ENCODE measurements at places on chromosomes 4 and X.

GRCh38 chr4:602559-602942 lies 22.8 kb upstream of the PDE6B start:
- no peak for DNase-seq

DNA sequence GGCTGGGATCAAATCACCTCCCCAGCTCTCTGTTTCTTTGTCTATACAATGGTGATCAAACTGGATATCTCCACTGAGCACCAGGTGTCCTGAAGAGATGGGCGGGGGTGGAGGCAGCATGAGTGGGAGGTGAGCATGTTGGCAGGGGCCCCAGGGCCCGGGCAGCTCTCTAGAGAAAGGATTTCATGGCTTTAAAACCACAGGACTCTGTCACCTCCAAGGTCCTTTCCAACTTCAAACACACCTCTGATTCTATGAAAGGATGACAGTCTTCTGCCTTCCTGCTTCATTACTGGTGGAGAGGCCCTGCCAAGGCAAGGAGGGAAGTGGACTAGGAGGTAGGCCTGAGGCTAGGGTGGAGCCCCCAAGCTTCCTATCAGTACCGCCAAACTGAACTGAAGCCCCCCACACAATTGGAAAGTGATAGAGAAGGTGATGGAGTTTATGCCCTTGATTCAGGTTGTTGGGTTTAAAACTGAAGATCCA lies 38.6 kb downstream of the TRIM2 start:
- no peak for DNase-seq

DNA sequence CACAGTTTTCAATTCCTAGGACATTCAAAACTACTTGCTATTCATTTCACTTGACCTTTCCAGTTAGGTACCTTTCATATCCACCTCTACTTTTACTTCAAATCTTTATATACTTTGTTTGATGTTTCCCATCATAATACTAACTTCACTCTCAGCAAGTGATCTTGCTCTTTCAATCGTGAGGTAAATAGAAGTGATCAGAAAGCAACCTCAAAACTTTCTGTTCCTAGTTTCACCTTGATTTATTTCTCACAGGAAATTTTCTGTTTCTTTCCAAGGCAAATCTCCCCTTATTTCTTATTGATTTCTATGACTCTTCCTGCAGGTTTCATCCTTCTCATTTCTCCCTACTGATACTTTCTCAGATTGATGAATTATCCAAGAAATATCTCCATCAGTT lies 623.5 kb downstream of the FSTL5 start:
- no peak for DNase-seq

- DNase-seq, result no peak
These were observed 14.5 kb downstream of the ZCCHC18 start for GRCh38 chrX:104126856-104127255.

DNA sequence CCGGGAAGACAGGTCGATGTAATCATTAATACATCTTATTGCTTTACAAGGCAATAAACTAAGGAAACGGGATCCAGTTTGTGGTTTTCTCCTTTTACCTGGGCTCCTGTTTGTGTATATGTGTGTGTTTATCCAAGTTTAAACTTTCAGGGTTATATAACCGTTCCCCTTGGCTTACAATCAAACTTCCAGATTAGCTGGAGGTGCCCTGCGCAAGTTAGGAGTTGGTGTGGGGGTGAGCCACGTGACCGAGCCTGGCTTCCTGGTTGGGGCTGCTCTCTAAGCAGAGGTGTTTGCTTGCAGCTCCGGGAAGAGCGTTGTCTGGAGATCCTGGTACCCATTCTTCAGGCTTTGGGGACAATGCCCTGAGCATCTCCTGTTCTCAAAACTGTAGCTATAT lies 129.2 kb downstream of the FHDC1 start:
- DNase-seq, result no peak

DNA sequence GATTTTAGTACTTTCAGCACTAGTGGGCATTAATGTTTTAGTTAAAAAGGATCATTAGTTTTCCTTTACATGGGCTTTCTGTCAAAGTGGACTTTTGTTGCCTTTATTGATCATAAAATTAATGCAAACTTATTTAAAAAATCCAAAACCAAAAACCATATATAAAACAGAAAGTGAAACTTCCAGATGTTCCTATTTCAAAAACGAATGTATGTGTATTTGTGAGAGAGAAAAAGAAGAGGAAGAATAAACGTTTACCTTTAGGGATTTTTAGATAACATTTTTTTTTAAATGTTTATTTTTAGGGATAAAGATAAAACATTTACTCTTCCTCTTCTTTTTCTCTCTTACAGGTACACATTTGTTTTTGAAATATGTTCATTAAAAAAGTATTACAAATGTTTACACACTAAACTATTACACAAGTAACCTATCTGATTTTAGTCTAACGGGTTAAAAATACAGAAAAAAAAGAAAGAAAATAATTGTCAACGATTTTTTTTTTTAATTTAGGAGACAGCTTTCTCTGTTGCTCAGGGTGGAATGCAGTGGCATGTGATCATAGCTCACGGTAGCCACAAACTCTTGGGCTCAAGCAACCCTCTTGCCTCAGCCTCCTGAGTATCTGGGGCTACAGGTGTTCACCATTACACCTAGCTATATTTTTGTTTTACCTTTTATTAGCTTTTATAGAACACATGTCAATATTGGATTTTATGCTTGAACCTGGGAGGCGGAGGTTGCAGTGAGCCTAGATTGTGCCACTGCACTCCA lies 16.8 kb upstream of the COX18 start:
- DNase-seq, result no peak

DNA sequence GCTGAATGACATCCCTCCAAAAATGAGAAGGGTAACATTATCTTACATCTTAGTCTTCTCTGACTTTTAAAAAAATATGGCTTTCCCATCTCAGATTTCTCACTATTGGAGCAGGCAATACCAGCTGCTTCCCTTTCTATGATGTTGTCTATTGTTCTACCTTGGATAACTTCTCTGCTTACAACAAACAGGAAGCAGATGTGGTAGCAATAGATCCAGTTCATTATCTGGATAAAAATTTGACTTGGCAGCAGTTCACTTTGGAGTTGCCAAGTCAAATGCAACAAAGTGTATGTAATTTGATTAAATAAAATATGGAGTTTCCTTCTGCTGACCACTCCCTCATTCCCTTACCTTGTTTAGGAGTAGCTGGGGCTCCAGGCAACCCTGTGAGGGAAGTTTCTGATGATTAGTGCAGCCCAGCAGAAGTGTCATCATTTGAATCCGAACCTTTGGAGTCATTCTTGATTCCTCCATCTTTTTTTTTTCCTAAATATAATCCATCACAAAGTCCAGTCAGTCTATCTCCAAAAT lies 72.0 kb upstream of the GPRIN3 start:
- DNase-seq, result no peak

- no peak for DNase-seq
These were observed 16.1 kb upstream of the USO1 start for GRCh38 chr4:75708218-75708691.

DNA sequence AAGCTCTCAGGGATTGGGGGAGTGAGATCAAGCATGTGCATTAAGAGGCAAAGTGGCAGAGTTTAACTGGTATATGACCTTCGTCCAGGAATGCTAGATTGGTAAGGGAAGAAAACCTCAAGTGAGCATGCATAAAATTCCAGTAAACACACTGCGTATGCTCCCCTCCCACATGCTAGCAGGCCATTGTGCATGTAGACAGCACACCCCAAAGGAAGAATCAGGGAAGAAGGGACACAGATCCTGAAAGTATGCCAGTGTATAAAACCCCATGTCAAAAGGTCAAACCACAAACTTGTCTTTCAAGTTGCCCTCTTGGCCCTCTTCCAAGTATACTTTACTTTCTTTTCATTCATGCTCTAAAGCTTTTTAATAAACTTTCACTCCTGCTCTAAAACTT lies 405.2 kb upstream of the CNKSR2 start:
- DNase-seq, result no peak
